ENCODE measurements at places on chromosomes 3 and 15.

DNA sequence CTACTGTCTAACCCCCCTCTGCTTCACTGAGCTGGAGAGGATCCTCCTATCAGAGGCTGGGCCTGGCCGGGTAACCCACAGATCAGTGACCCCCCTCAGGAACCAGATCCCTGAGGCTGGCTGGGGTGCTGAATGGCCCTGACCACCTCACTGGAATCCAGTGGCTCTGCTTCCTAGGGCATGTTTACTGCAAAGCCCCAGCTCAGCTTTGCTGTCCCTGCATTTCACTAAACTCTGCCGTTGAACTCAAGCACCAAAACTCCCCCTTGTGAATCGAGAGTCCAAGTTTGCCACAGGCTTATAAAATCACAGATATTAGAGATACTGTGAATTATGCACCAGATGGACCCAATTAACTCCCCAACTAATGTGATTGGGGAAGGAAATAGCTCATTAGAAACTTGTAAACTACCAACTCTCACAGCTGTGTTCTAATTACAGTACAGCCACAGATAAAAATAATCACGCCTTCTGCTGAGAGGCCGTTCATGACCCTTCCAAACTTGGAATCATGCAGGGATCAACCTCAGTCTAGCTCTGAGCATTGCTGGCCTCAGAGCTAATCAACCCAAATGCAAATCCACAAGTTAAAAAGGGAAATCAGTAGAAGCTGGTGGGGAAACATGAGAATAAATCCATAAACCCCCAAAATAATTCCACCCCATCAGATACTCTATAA lies 47.0 kb downstream of the OCA2 start:
- no peak for DNase-seq

DNA sequence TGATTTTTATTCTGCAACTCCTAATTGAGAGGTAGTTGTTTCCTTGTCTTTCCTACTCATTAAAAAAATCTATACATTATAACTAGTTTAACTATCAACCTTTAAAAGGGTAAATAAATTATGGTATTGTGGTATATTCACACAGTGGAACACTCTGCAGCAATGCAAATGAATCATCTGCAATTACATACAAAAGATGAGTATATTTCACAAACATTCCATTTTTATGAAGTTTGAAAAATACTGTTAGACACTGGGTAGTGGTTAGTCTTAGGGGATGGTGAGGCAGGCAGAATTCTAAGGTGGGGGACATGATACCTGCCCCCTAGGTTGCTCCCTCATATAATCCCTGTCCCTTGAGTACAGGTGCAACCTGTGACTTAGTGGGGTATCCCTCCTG lies 44.0 kb upstream of the MAGI1 start:
- DNase-seq = no peak

DNA sequence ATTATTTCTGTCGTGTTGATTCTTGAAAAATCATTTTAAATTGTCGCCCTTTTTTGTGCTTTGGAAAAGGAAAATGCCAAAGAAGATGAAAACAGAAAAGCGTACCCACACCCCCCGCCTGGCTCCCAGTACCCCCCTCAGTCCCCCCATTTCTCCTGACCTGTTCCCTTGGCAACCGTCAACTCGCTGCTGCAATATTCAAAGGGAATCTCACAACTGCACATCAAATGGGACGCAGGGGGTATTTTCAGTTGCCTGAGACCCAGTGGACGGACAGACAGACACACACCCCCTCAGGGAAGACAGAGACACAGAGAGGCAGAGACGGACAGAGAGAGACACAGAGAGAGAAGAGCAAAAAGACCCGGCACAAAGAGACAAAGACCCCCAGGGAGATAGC lies 83.5 kb upstream of the PRR20G start:
- no peak for DNase-seq

DNA sequence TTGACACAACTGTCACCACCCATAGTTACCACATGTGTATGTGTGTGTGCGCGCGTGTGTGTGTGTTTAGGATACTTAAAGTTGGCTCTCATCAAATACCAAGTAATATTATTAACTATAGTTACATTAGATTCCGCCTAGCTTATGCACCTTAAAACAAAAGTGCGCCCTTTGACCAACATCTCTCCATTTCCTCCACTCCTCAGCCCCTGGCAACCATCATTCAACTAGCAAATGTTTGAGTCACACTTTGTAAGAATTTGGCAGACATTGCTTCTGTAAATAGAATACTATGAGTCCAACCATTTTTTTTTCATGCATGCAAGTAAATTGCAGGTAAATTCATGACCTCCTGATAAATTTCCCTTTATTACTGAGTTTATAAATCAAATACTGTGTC lies 169.3 kb downstream of the GBE1 start:
- DNase-seq = no peak

- no peak for DNase-seq
Observed at GRCh38 chr15:67242708-67243111, 11.8 kb downstream of the AAGAB start.

GRCh38 chr3:131218196-131218595 lies 163.4 kb upstream of the NUDT16 start:
- DNase-seq = no peak

- no peak for DNase-seq
Observed at GRCh38 chr3:165056510-165056909, 21.8 kb downstream of the SI start.

DNA sequence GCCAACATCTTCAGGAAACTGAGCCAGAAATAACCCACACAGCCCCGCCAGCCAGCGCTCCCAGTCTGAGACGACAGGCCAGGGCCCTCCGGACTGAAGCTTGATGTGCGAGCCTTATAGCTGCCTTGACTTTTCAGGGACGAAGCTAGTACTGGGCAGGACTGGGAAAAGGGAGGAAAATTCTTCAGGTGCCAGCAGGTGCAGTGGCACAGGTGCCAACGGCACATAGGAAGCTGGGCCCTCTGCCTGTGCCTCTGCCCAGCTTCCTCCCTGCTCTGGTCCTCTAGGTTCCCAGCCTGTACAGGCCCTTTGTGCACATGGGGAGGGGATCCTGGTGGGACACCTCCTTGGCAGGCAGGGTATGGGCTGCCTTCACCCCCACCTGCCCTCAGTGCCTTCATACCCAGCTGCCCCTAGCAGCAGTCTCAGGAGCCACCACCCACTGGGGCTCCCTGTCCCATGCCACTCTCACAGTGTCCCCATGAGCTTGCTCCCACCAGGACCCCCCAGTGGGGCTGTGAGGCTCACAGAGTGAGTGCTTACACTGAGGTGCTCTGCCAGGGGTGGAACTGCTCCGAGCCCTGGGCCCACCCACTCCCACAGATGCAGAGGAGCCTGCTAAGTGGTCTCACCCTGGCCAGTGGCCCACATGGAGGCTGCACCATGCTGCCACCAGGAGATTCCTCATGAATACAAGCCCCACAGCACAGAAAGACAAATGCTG lies 61.0 kb downstream of the DNAJB8 start:
- no peak for DNase-seq

DNA sequence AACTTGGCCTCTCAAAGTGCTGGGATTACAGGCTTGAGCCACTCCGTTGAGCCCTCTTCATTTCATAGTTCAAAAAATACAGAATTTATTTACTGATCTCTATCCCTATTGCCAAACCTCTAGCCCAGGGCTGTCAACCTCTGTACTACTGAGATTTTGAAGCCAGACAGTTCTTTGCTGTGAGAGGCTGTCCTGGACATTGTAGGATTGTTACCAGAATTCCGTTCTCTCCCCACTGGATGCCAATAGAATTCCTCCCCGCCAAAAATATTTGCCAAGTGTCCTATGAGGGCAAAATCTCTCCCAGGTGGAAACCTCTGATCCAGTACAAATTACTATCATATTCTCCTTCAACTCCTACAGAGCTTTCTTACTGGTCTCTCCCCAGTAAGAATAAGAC lies 29.6 kb upstream of the ADAMTS9 start:
- DNase-seq = no peak

DNA sequence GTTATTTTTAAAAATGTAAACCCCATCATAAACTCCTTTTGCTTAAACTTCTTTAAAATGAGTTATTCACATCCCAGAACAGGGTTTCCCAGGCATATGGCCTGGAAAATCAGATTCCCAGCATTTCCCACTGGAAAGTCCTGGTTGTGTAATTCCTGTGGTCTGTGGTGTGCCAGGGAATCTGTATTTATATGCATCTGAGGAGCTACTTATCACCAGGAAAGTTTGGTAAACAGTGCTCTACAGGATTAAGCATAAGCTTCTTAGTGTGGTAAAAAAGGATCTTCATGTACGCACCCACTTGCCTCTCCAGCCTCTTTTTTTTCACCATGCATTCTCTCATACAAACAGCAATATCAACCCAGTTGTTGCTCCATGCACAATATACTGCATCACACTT lies 28.2 kb downstream of the MEIS2 start:
- no peak for DNase-seq

- no peak for DNase-seq
Observed at GRCh38 chr3:4740397-4741105, 238.7 kb upstream of the BHLHE40 start.

GRCh38 chr3:195699388-195699771 lies 21.4 kb upstream of the MUC20 start:
- DNase-seq = no peak

DNA sequence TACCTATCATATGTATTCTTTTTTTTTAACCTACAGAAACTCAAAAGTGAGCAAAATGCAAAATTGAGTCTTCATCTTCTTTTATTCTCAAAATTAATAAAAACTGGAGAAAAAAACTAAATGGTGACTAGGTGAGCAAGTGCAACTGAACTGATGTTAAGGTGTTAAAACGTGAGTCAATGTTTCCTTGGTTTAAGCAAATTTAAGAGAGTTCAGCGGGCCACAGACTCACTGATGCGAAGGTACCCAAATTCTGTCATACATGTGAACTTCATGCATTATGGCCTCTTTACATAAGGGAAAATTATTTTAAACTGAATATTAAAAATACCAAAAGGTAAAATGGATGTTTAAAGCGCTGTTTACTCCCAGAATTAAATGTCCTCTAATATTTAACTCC lies 206.6 kb downstream of the FOXP1 start:
- no peak for DNase-seq

- no peak for DNase-seq
Observed at GRCh38 chr3:70832834-70833205, 520.4 kb upstream of the MDFIC2 start.

DNA sequence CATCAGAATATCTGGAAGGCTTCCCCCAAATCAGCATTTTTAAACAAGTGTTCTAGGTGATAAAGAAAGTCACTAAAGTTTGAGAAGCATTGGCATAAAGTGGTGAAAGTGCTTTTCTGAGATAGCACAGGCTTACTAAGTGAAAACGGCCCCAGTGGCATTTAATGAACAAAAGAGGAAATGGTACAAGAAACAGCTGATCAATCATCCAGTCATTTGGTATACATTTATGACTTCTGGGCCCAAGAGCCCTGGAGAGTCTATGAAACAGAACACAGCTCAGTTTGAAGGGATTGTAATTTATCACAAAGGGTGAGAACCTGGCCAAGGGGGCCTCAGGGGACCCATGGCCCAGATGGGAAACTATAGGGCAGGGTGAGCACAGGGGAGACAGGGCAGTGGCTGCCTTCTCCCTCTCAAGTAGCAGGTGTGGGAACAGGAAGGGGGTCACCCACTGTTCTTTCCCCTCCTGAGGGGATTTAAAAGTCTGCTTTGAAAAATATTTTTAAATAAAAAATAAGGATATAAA lies 265.5 kb upstream of the ROPN1 start:
- DNase-seq = no peak

Data from GOT3 (cell line).